Stimulated activated CD4-positive, alpha-beta T cell treated with anti-CD3 and anti-CD28 coated beads, Interleukin-15, amount 100 ng/mL, for 48 hours (primary cell): ENCODE measurements at places on chromosomes 4 and X.

GRCh38 chr4:25421816-25422525, 44.9 kb downstream of the ANAPC4 start:
- DNase-seq, result no peak

DNA sequence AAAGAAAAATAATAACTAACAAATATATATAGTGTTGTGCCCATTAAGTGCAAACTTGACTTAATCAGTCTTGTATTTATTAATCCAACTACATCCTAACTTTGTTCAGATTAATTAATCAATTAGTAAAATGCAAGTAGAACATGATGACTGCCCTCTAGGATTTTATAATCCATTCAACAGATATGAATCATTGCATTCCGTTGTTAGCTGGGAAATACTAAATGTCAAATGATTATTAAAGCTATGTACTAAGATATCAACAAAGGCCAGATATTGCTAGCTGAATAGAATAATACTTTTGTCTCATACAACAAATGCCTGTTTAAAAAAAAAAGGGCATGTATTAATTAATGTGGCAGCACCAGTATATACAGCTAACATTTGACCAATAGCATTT, 1366.3 kb downstream of the STIM2 start:
- DNase-seq, result no peak

- no peak for DNase-seq
Observed at GRCh38 chr4:79272761-79273160, 53.1 kb downstream of the NAA11 start.

DNA sequence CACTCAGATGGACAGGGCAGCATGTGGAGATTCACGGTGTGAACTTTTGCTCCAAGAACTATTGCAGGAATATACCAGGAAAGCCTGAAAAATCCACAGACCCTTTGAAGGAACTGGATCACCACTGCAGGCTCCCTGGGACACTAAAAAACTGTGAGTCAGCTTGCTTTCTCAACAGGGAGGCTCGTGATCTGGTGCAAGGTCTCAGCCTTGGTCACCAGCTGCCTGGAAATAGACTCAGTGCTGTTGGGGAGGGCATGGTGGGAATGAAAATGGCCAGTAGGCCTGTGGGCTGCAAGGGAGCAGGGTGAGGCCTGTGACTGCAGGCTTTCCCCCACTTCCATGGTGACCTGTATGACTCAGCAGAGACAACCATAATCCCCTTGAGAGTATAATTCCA, 426.4 kb upstream of the RPS6KA3 start:
- no peak for DNase-seq

GRCh38 chr4:52701207-52701606, 42.1 kb upstream of the USP46 start:
- DNase-seq, result no peak

- DNase-seq, result no peak
Observed at GRCh38 chrX:140715787-140716186, 6.2 kb downstream of the LINC00632 start.

DNA sequence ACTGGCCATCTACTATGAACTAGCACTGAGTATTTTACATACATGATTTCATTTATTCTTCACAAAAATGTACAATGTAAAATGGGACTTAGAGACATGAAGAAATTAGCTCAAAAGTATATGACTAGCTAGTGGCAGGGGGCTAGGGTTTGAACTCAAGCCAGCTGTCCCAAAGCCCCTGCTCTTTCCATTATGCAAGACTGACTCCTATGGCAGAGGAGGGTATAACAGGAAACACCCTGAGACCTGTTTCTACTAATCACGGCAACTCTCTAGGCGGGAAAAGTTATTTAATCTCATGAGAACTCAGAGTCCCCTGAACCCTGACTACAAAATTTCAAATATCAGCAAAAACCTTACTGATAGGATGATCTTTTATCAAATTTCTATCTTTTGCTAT, 150.6 kb downstream of the PRDM5 start:
- no peak for DNase-seq
